Lung (tissue), 17 donors: ENCODE measurements at places on chromosomes 13 and 19.

- no peaks in the 10 kb centered on the region for H3K36me3 ChIP-seq
- H3K4me1 ChIP-seq, result peaks cover 12% of the 10 kb centered on the region
- H3K4me3 ChIP-seq, result peak overlapping the region; percentile 55
- peak overlapping the region; percentile 62 for H3K27ac ChIP-seq
These were observed 1.0 kb downstream of the KDM4B start for GRCh38 chr19:4969772-4970531.

- H3K36me3 ChIP-seq, result peaks cover 21% of the 10 kb centered on the region
- H3K4me1 ChIP-seq, result no peaks in the 10 kb centered on the region
- no peak for DNase-seq
- H3K4me3 ChIP-seq, result no peak overlapping the region
- no peaks in the 10 kb centered on the region for H3K27me3 ChIP-seq
These were observed 61.8 kb upstream of the TEX29 start for GRCh38 chr13:111258637-111259036.

DNA sequence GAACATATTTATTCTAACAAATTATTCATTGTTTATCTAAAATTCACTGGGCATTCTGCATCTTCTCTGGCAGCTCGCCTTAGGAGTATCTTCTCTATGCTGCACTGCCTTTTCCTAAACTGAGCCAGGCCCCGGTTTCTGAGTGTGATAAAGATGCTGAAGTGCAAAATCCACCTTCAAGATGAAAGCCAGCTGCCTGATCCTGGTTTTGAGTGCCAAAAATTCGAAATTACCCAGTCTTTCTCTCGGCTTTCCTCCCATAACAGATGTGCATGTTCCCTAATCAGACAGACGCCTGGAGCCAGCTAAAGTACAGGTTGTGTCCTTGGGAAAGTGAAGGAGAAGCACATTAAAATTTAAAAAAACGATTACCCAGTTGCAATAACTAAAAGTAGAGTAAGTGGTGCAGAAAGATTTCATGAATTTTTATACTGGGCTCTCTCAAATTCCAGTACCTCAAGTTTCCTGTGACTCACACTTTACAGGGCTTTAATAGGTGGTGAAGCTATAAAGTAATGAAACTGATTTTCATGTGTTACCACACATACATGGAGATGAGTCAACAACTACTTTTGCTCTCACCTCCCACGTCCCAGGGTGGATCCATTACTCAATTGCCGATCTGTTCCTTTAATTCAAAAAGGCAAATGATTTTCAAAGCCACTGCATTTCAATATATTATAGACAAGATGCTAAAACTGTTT, 65.0 kb upstream of the GTF2F2 start:
- DNase-seq, result peak; percentile 10
- H3K27ac ChIP-seq, result no peak overlapping the region
- H3K4me1 ChIP-seq, result no peaks in the 10 kb centered on the region
- H3K36me3 ChIP-seq, result no peaks in the 10 kb centered on the region
- no peaks in the 10 kb centered on the region for H3K27me3 ChIP-seq

DNA sequence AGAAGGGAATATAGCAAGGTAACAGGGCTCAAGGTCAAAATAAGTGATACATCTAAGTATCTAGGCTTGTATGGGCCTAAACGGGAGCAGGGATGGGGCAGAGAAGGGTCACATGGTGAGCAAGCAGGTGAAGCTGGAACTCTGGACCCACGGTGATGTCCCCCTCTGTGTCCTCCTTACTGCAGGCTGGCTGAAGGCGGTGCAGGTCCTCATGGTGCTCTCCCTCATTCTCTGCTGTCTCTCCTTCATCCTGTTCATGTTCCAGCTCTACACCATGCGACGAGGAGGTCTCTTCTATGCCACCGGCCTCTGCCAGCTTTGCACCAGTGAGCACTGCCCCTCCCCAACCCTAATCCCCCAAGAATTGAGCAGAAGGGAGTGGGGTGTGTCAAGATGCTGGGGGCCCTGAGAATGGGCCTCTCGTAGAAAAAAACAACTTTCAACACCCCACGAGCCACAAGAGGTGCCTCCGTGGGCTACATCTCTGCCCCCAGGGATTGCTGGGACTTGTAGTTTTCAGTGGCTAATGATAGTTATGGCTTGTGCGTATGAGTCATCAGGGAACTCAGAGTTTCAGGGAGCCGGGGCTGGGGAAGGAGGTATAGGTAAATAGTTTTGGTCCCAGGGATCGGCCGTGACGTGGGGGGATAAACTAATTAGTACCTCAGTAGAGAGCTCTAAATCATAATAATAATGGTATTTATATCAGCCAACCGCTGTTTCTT, 4.0 kb downstream of the EMP3 start:
- no peaks in the 10 kb centered on the region for H3K27me3 ChIP-seq
- no peak for DNase-seq
- H3K36me3 ChIP-seq, result peaks cover 18% of the 10 kb centered on the region

DNA sequence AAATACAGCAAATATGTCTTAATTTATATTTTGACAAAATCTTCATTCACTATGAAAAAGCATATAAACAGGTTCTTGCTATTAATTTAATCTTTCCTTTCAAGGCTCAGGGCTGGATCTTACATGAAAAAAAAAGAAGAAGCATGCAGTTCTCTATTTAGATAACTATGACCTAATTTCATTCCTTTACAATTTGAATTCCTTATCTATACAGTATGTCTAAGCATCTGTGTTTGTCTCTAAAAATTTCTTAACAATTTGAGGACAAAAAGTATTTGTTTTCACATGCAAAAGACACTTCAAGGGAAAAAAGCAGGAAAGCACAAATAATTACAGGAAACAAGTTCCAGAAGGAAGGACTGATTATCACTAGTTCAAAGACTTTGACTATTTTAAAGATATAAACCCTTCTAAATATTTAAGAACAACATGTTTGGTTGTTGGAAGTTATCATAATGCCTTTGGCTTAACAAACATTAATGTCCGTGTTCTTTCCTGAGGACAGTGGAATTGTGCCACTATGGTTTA, 157.5 kb downstream of the TBC1D4 start:
- no peaks in the 10 kb centered on the region for H3K27me3 ChIP-seq
- H3K4me3 ChIP-seq, result no peak overlapping the region
- H3K4me1 ChIP-seq, result peaks cover 2% of the 10 kb centered on the region
- no peak for DNase-seq
- no peak overlapping the region for H3K27ac ChIP-seq

DNA sequence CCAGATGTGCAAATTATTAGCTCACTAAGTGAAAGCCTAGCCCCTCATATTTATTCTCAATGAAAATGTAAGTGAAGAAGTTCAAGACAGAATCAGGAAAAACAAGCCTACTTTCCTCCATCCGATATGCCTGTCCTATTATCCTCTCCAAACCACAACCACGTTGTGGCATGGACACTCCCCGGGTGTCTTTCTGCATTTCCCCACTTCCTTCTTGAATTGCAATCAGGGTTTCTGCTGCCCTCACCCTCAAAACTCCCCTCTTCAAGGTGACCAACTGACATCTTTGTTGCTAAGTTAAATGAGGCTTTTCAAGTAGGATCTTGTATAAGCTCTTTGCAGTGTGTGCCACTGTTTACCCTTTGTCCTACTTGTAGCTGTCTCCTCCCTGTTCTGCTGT, 11.8 kb downstream of the SLC25A30 start:
- no peaks in the 10 kb centered on the region for H3K27me3 ChIP-seq
- no peaks in the 10 kb centered on the region for H3K4me1 ChIP-seq
- no peak for DNase-seq

DNA sequence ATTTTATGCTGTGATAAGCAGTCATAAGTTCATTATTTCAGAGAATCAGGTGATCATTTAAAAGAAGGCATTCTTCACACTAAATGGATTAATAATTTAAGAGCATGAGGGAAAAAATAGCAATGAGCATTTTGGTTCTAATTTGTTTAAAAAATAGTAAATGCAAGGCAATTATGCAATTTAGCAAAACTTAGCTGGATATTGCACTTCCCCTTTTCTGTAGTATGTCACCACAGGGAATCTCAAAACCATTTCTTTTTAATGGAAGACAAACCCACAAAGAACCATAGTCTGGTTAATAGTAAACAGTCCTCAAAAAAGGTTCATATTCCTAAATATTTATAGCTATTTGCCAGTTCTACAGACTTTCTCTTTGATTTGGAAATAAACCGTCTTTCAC, 30.2 kb downstream of the COG6 start:
- H3K4me3 ChIP-seq, result no peak overlapping the region
- no peaks in the 10 kb centered on the region for H3K27me3 ChIP-seq
- DNase-seq, result no peak
- no peaks in the 10 kb centered on the region for H3K4me1 ChIP-seq
- H3K36me3 ChIP-seq, result no peaks in the 10 kb centered on the region
